Astrocyte of the cerebellum (primary cell): ENCODE measurements at places on chromosomes 2 and 18.

GRCh38 chr2:105842555-105842954 lies 97.8 kb downstream of the NCK2 start:
- no peak for DNase-seq

DNA sequence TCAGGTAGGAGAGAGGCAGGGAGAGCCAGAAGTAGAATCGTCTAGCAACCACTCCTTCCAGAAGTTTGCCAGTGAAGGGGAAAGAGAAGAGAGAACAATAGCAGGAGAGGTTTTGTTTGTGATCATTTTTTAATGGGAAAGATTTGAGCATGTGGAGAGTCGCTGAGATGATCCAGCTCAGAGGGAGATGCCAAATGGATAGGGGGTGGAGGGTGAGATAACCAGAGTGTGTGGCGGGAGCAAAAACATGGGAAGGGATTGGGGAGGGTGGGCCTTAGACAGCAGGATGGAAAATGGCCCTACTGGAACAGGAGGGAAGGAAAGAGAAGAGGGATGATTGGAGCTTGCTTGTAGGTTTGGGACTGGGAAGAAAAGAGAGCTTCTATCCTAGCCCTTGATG lies 269.8 kb downstream of the GLI2 start:
- DNase-seq: no peak

DNA sequence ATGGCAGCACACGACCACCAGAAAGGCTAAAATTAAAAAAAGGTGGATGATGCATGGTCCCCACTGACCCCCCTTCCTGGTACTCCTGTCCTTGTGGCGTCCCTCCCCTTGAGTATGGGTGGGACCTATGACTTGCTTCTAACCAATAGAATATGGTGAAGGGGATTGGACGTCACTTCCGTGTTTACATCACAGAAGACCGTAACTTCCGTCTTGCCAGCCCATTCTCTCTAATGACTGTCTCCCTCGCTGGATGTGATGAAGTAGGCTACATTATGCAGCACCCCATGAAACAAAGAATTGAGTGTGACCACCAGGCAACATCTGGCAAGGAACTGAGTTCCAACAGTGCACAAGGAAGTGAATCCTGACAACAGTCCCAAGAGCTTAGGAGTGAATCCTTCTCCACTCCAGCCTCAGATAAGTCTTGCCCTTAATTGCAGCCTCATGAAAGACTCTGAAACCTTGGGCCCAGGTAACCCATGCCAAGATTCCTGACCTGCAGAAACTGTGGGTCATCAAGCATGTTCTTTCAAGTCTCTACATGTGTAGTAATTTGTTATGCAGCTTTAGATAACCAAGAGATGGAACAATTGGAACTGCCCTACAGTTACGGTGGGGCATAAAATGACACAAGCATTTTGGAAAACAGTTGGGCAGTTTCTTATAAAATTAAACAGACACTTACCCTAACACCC lies 80.1 kb upstream of the NPAS2 start:
- DNase-seq: no peak

DNA sequence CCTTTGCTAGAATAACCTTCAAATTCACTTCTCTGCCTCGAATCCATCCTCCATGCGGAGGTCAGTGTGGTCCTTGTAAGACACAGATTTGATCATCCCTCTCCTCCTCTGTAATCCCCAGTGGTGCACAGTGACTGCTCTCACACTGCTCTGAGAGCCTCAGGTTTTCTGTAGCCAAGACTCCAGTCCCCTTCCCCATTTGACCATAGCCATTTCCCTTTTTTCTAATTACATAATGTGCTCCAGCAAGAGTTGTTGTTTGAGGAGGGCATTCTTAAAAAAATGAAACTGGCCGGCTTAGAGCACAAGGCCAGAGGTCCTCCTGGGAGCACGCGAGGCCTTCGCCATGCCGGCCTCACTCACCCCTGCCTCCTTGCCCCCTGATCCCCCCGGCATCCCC lies 34.7 kb upstream of the LPIN1 start:
- no peak for DNase-seq

GRCh38 chr2:24785671-24786321 lies 7.4 kb downstream of the PTRHD1 start:
- DNase-seq: no peak

DNA sequence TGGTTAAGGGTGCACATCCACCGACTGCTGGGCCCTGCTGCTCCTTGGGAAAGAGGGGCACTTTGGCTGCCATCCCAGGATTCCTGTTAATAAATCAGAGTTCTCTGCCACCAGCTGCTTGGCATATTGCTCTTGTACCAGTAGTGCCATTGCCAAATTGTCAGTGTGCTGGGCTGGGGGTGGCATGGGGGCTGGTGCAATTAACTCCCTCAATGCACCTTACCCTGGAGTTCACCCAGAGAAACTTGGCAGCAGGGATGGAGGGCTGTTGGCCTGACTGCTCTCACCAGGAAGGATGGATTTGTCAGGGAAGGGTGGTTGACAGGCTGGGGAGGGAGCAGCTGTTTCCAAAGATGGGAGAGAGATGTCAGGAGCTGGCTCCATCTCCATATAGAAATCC lies 94.6 kb upstream of the SKOR2 start:
- DNase-seq: no peak

DNA sequence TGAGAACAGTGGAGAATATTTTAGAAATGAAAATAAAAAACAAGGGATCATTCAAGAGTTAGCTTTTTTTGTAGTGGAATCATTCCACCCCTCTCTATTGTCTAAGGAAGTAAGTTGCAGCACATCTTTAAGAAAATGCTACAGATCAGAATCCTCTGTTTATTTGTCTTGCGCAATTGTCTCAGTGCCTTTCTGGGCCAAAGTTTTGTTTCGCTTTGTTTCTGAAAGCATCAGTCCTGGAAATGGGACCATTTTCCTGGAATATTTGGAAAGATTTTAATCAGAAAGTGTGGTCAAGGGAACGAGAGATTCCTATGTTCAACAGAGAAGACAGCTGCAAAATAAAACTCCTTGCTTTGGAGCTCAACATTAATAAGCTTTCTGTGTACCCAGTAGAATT lies 74.0 kb downstream of the NRXN1 start:
- DNase-seq: no peak

- DNase-seq: no peak
These were observed 266.9 kb downstream of the TWIST2 start for GRCh38 chr2:239114616-239115265.

GRCh38 chr2:64015391-64015790 lies 3.8 kb downstream of the VPS54 start:
- no peak for DNase-seq

GRCh38 chr2:65403529-65403915 lies 28.9 kb downstream of the SPRED2 start:
- DNase-seq: no peak

- DNase-seq: no peak
These were observed 166.8 kb upstream of the POU3F3 start for GRCh38 chr2:104687147-104687546.

DNA sequence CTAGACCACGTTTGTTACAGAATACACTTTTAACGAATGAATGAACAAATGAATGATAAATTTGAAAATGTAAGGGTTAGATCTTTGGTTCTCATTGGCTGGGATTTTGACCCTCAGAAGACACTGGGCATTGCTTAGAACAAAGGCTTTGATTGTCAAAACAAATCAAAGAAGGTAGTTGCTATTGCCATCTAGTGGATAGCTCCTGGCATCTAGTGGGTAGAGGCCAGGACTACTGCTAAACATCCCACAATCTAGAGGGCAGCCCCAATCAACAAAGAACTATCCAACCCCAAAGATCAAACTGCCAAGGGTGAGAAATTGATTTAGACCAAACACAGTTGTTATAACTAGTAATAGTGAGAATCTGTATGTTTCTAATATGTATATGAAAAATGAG lies 552.3 kb downstream of the KCNJ3 start:
- no peak for DNase-seq

- DNase-seq: no peak
These were observed 24.9 kb downstream of the PECR start for GRCh38 chr2:216056739-216057138.

GRCh38 chr2:112680666-112681101 lies 34.9 kb downstream of the SLC20A1 start:
- peak; percentile 43 for DNase-seq

- no peak for DNase-seq
These were observed 289.2 kb downstream of the ZNF521 start for GRCh38 chr18:25062720-25063119.

GRCh38 chr18:24878289-24878688 lies 417.9 kb downstream of the HRH4 start:
- DNase-seq: peak; percentile 49
